ENCODE measurements at places on chromosomes 4 and X.

DNA sequence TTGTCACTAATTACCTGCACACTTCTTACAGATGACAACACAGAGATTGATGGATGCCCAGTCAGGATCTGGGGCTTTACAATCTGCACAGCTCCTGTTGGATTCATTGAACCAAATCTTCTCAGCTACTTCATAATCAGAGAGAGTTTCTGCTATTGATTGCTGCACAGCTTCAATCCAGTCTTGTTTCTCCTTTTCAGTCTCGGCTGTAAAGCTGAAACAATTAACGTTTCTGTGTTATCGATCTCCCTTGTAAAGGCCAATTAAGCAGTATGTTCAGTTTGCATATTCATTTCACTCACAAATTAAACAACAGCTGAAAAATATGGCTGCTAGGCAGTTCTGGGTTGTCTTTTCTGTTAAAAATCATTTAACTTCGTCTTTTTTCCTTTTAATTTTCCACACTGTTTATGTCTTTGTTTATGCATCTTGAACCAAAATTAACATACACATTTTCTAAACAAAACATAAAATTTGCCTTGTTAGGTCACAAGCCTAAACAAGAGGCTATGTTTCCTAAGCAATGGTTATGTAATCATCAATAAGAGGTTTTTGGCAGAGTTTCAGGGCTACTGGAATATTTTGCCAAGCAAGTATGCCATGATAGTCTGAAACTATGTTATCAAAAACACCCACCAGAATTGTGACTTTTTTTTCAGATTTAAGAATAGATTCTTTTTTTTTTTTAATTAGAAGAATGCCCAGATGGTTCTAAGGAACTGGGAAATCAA, 79.2 kb downstream of the ARAP2 start:
- DNase-seq = no peak

- no peak for DNase-seq
Observed at GRCh38 chr4:46984781-46985180, 8.6 kb downstream of the GABRA4 start.

- DNase-seq = no peak
Observed at GRCh38 chr4:184279496-184280061, 61.9 kb upstream of the ENPP6 start.

- DNase-seq = no peak
Observed at GRCh38 chr4:168451331-168451730, 29.0 kb downstream of the DDX60L start.

DNA sequence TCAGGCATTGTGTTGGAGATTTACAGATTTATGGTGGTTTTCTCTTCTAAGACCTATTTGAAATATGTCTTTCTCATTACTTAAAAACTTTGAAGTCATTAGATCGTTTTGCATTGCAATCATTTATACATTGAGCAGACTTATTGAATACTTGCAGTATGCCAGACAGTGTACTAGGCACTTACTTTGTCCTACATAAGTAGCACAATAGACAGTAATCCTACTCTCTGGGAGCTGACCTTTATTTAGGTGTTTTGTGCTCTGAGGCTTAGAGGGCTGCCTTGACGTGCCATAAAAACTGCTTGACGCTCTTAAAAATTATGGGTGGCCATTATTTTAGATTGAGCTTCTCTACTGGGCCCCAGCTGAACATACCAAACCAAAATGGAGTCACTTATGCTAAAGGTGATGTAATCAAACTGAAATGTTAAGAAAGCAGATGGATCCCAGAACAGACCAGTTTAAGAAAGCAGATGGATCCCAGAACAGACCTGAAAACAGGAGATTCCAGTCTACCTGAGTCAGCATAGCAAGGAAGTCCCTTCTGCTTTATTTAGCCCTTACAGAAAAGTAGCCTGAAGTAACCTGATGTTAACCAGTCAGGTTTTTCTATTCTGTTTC, 42.4 kb downstream of the PTTG2 start:
- no peak for DNase-seq

DNA sequence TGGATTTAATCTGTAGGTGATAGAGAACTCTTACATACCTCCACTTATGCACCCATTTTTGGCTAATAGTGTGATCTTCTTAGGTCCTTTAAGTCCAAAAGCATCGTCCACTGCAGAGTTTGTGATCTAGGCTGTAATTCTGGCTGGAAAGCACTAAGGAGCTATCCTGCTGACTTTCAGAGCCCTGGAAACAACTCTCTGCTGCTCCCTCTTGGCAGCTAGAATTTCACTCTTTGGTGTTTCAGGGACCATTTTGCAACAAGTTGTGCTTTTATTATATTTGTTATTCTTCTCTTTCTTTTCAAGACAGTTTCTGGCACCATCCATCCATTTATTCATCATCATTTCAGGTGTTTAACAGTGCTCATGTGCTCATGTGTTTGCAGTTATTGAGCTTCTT, 130.0 kb downstream of the RBM46 start:
- DNase-seq = no peak

DNA sequence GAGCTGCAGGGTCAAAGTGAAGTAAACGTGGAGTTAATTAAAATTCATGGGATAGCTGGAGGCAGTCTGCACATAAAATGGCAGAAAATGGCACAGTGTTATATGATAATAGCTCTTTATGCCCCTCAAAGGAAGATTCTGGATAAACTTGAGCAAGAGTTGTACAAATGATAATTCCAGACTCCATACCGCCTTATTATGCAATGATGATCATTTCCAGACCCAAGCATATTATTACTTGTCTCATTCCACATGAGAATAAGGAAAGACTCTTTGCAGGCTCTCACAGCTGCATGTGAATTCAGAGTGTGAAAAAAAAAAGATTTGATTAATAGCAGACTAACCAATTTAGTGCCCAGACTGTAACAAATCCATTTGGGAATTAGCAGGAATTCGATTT, 105.4 kb downstream of the STK32B start:
- no peak for DNase-seq

DNA sequence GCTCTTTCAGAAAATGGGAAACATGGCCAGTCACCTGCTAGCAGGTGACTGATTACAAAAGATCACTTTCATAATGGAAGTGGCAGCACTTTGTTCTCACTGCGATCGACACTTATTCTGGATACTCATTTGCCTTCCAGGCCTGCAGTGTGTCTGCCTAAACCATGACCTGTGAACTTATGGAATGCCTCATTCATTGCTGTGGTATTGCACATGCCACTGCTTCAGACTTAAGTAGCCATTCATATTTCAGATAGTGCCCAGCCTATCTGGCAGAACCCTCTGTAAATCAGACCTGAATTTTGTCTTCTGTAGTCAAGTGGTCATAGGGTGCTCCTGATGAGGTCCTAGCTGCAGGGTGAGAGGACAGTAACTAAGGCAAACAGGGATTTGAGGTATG, 23.3 kb upstream of the MGST2 start:
- DNase-seq = no peak

DNA sequence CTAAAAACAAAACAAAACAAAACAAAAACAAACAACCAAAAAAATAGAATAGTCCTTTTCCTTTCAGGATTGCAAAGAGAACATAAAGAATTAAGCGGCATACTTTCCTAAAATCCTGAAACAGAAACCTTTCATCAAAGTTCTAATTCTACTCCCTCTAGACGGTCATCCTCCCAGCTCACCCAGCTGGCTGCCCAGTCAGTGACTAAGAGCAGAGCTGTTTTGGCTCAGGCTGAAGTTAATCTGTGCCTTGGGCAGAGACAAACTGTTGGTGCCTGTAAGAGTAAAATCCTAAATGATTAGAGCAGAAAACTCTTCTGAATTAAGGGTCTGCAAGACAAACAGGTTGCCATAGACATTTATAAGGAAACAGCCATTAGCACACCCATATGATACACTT, 17.6 kb upstream of the WAS start:
- DNase-seq = no peak

DNA sequence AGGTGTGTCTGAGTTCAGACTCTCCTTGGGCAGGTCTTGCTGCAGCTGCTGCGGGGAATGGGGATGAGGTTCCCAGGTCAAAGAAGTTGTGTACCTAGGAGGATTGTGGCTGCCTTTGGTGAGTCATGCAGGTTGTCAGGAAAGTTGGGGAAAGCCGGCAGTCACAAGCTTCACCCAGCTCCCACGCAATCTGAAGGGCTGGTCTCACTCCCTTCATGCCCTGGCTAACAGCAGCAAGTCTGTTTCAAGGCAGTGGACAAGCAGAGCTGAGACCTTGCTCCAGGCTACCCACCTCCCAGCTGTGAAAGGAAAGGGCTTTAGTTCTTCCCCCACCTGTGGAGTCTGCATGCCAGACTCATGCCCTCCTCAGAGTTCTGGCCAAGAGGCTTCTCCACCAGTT, 287.2 kb downstream of the DTHD1 start:
- no peak for DNase-seq

- peak; percentile 31 for DNase-seq
Observed at GRCh38 chrX:150362599-150363481, at the start of gene MAMLD1. TSS of gene MAMLD1 (plus strand) at chrX:150363317. CDS start at chrX:150445517, 82,200 bp downstream.

Measured in amygdala (tissue), 56 donors.